ENCODE measurements at places on chromosomes 5 and 9.

DNA sequence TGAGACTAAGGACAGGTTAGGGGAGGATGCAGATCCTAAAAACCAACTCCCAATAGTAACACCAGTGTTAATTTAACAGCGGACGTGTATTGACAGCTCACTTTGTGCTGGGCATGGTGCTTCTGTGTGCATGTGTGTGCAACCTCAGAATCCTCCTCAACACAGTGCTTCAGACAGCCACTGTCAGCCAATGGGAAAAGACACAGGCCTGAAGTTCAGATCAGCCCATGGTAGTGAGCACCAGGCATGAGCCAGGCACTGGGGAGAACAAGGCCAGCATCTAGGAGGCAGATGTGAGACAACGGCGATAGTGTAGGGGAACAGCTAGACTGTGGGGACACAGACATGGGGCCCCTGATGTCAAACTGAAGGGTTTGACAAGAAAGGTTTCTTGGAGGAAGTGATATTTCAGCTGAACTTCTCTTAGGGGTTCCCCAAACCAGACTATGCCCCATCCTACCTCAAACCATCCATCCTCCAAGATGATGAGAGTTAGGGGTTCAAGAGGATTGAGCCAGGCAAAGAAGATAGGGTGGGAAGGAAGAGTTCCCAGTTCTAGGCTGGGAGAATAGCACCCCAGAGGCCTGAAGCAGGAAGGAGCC, 71.5 kb upstream of the PSD2 start:
- DNase-seq: no peak

DNA sequence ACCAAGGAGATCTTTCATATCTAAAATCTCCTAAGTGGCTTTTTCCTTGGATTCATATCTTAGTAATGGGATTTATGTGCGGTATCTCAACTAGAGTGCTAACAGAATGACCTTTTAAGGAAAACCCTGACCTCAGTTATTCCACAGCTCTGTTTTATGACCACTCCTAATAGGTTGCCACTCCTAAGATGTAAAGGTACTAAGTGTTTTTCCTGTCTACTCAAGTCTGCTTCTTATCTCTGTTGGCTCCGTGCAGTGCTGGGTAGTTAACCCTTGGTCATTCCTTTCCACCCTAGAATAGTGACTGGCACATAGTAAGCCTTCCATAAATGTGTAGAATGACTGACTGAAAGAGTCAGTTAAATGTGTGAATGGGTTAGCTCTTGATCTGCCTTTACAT, 161.4 kb downstream of the DOCK2 start:
- DNase-seq: no peak

DNA sequence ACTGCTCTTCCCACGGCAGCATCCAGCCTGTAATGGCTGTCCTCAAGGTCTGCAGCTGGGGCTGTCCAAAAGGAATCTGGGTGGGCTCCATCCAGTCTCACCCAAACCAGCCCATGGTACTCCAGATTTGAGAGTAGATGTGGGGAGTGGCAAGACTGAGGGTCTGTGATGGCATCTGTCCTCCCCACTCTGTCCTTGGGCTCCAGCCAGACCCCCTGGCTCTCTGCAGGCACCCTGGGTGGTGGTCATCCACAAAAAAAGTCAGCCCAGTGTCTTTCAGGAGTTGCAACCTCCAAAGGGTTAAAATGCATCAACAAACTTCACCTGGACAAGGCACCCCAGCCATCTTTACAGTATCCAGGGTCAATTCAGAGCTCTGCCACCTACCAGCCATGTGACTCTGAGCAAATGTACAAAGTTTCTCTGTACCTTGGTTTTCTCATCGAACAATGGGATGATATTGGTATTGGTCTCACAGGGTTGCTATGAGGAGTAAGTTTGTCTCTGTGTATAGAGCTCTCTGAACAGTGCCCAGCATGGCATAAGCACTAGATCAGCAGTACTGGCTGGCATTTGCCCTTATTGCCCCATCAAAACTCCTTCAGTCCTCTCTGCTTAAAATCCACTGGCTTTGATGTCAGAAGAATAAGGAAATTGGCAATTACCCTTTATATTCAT, 7.3 kb upstream of the S1PR3 start:
- DNase-seq: no peak

DNA sequence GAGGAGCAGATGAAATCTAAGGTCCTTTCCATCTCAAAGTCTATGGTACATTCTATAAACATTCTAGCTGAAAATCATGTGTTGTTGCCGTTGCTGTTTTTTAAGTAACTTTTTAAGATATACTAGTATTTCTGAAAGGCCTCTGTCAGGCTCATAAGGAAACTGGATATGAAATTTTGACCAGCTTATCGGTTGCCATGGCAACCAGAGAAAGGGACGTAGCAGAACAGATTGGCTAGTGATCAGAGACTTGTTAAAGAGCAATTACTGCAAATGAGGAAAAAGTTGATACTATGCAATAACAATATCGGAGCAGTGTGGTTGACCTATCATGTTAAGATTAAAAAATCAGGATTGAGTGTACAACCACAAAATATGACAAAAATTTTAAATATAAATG, 57.0 kb upstream of the RNF180 start:
- DNase-seq: no peak

GRCh38 chr9:105132606-105133005, 111.8 kb upstream of the SLC44A1 start:
- DNase-seq: no peak

- no peak for DNase-seq
Measured at GRCh38 chr5:80213466-80213865, 42.4 kb downstream of the SERINC5 start.

DNA sequence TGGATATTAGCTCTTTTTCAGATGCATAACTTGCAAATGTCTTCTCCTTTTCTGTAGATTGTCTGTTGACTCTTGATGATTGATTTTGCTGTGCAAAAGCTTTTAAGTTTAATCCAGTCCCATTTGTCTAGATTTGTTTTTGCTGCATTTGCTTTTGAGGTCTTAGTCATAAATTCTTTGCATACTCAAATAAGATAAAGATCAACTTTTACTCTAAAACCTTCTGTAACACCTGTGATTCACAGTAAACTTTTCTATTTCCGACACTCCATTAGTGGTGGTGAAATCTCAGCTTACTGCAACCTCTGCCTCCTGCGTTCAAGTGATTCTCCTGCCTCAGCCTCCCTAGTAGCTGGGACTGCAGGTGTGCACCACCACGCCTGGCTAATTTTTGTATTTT, 239.0 kb upstream of the ST8SIA4 start:
- no peak for DNase-seq

Data from activated CD8-positive, alpha-beta memory T cell treated with anti-CD3 and anti-CD28 coated beads, Interleukin-2, amount 50 U/mL, for 48 hours (primary cell).